Activated B cell treated with CpG ODN at 0.5 μM for 24 hours (primary cell): ENCODE measurements at places on chromosomes 3 and 15. TPM values are rescaled to one million over a fixed set of nuclear protein-coding genes. Genes with fewer than 3 reads are reported as not detected.

Gene AGTR1
- total RNA-seq = not detected in 2 replicates

Gene LYZL4
- not detected in 2 replicates for total RNA-seq

- no peak for DNase-seq
Observed at GRCh38 chr3:60755094-60755493, 496.2 kb downstream of the FHIT start.

DNA sequence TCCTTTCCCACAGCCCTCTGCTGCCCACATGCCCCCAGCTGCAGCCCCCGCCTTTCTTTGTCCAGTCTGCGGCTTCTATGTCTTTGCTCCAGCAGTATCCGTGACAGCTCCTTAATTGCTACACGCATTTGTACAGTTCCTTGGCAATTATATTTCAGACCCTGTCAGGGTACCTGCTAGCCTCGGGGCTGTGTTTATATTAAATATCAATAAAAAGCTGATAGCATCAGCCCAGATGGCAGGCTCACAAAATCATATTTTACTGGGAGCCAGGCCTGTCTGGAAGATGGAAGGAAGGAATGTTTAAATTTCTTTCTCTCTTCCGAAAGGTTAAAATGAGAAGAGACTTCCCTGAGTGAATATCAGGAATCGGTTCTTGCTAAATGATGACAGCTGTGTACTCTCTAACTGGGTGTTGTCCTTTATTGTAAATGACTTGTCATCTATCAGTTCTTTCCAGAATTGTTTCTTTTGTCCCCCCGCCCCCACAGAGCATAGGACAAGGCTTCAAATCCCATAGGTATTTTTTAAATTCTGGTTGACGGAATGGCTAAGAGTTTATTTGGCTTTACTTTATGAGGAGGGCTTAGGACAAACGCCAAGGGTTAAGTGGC is 378.1 kb downstream of the LRTM1 start:
- DNase-seq = no peak

- DNase-seq = no peak
Observed at GRCh38 chr3:66177026-66177425, 43.8 kb upstream of the SLC25A26 start.

Gene DNAH12
- total RNA-seq = 0.05 and 0.22 TPM in 2 replicates

DNA sequence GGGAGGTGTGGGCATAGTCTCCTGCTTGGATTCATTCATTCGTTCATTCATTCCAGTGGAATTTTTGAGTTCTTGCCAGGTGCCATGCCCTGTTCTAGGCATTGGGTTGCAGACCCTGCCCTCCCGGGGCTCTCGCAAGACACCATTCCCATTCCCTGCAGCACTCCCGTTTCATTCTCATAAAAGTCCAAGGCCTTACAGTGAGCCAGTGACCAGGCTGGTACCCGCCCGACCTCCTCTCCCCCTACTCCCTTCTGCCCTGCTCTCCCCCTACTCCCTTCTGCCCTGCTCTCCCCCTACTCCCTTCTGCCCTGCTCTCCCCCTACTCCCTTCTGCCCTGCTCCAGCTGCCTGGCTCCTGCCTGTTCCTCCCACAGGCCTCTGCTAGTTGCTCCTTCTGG is 41.9 kb downstream of the AMOTL2 start:
- DNase-seq = no peak

DNA sequence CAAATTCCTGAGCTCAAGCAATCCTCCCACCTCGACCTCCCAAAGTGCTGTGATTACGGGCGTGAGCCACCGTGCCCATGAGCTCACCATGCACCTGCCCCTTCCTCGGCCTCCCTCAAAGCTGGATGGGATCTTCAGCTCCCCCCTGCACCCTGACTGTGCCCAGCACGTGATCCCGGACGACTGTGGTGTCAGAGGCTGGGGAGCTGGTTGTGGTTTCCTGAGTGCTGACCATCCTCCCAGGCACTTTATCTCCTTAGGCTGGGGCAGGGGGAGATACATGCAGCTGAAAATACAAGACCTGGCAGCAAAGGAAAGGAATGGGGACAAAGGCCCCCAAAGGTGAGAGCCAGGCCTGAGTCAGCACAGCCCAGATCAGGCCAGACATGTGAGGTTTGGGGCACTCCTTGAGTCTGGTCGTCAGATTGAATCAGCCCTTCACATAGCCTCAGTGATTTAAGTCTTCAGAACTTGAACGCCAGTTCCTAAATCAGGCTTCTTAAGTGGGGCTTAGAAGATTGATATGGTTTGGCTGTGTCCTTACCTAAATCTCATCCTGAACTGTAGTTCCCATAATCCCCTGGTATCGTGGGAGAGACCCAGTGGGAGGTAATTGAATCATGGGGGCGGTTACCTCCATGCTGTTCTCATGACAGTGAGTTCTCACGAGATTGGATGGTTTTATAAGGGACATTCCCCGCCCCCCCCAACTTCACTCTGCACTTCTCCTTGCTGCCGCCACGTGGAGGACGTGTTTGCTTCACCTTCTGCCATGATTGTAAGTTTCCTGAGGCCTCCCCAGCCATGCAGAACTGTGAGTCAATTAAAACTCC is 35.8 kb downstream of the PRKCD start:
- DNase-seq = no peak

GRCh38 chr3:8709801-8710507 is 23.6 kb upstream of the CAV3 start:
- DNase-seq = no peak

DNA sequence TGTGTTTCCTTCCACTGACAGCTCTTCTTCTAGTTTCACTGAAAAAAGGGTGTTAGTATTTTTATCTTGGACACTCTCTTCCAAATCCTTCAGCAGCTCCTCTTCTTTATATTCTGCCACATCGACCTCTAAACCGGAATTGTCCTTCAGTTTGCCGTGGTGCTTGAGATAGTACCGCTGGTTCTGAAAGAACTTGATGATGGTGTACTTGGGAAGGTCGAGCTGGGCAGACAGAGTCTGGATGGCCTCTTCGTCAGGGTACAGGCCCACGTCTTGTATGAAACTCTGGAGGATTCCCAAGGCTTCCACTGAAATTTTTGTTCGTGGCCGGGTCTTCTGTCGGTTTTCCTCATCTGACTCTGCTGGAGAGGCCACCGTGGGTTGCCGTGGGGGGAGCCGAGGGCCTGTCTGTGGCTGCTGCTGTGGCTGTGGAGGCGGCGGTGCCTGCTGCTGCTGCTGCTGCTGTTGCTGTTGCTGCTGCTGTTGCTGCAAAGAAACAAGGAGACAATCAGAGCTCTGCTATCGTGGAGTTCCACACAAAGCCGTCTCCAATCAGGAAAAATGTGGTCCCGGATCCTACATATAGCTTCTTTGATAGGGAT is 75.8 kb downstream of the SATB1 start:
- DNase-seq = no peak

Gene DISP2
- total RNA-seq = 0.38 and 0.39 TPM in 2 replicates

Gene C3orf52
- total RNA-seq = 1.4 and 1.8 TPM in 2 replicates

- DNase-seq = no peak
Observed at GRCh38 chr15:28252831-28253230, 69.1 kb downstream of the HERC2 start.
